Urothelium cell line (cell line): ENCODE measurements at places on chromosomes 4 and X.

GRCh38 chr4:173025131-173025530 lies 143.5 kb upstream of the GALNT7 start:
- DNase-seq: peak; percentile 52

DNA sequence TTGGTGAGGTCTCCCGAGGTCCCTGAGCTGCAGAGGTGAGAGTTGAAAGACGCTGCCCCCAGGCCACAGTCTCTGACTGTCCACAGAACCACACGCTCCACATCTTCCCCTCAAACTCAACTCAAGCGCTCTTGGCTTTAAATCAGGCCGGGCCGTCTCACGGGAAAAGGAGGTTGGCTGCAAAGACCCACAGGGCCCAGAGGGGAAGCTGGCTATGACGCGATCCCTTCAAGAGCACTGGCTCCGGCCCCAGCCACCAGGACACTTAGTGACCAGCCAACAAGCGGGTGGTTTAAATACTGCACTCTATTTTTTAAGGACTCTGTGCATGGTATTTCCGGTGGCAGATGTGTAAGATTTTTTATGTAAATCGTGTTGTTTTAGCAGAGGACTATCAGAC lies 19.9 kb downstream of the LRPAP1 start:
- no peak for DNase-seq

DNA sequence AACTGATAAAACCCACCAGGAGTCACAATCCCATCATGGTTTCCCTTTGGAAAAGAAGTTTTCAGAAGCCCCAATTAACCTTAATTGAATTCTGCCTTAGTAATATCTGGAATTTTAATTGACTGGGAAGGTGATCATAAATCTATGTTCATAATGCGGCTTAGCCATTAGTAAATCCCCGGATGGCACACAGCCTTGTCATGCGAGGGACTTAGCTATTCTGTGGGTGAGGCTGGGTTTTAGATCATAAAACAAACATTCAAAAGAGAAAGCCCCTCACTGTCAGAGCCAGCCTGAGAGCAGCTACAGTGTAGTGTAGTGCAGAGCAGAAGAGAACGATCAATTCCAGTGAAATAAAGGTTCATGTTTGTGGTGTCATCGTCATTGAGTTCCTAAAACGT lies 124.0 kb upstream of the NOCT start:
- DNase-seq: no peak

- peak; percentile 13 for DNase-seq
Observed at GRCh38 chrX:9614016-9614415, 149.2 kb downstream of the TBL1X start.

DNA sequence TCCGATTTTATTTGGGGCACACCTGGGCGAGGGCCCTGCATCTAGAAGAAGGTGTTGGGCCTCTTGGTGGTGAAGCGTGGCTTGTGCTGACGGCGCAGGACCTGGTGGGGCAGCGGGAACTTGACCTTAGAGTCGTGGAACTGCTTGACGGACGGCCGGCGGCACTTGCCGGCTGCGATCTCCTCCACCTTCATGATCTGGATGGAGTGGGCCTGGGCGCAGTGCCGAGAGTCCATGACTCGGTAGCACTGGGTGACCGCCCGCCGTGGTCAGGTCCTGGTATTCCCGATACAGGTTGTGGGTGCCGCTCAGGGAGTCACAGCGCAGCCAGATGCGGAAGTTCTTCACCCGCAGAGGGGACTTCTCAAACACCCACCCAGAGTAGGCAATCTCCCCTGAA lies 56.8 kb upstream of the ALG13 start:
- no peak for DNase-seq
